ENCODE measurements at places on chromosomes 2 and 18.

GRCh38 chr18:7576077-7576476, 9.0 kb downstream of the PTPRM start:
- H3K27me3 ChIP-seq = no peaks in the 10 kb centered on the region
- H3K36me3 ChIP-seq = no peaks in the 10 kb centered on the region
- H3K4me1 ChIP-seq = peaks cover 3% of the 10 kb centered on the region

DNA sequence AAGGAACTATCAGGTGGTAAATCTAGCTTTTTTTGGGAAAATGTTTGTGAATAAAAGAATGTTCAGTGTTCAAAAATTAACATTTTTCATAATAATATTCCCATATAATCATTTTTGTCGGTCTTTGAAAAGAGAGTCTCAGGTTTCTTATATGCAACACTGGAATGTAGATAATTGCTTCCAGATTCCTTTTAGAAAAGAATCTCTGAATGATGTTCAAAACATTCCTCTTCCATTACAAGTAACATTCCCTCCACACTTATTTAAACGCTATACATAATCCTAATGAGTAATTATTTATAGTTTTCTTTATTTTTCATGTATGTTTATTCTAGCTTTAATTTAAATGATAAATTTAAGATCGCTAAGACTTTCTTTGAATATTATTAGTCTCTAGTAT, 7.0 kb downstream of the ZSWIM2 start:
- no peaks in the 10 kb centered on the region for H3K27me3 ChIP-seq
- H3K4me1 ChIP-seq = no peaks in the 10 kb centered on the region
- DNase-seq = no peak
- no peaks in the 10 kb centered on the region for H3K36me3 ChIP-seq
- no peak overlapping the region for H3K27ac ChIP-seq

DNA sequence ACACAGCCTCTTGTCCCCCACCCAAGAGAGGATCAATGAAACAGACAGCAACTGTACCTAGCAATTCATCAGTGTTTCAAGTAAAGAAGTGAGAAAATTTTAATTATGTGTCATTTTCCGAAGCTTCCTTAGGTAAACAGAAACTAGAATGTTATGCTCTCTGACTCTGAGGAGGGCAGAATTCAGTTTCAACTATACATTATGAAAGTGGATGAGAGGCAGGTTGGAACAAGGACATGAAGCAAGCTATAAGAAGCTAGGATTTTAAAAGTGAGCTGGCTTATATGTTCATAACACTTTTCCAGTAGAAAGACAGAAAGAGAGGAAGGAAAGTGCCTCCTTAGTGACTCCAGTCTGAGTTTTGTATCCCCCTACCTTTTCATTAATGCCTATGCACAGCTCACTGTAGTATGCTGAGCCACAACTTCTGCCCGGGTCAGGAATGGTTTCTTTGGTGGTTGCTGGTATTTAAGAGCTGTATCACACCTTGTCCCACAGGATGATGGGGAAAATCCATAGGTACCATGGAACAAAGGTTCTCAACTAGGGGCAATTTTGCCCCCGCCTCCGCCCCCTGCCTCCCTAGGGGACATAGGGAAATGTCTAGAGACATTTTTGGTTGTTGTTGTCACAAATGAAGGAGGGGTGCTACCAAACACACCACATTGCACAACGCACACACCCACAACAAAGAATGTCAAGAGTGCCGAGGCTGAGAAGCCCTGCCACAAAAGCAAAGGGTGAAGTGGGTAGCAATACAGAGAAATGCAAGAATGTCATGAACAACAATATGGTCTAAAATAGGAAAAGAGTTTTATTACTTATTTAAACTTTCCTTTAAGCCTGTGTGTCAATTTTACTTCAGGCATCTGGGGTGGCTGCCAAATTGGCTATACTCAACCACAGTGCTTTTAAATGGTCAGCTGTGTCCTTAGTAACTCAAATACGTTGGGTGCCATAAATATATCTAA, 161.0 kb upstream of the ZFP36L2 start:
- H3K4me3 ChIP-seq = no peak overlapping the region
- DNase-seq = no peak
- no peaks in the 10 kb centered on the region for H3K27me3 ChIP-seq
- H3K36me3 ChIP-seq = no peaks in the 10 kb centered on the region
- peaks cover 3% of the 10 kb centered on the region for H3K4me1 ChIP-seq
- H3K27ac ChIP-seq = no peak overlapping the region

- no peak overlapping the region for H3K27ac ChIP-seq
- DNase-seq = no peak
- no peaks in the 10 kb centered on the region for H3K4me1 ChIP-seq
Measured at GRCh38 chr18:47772374-47773248, 157.8 kb downstream of the SMAD2 start.

DNA sequence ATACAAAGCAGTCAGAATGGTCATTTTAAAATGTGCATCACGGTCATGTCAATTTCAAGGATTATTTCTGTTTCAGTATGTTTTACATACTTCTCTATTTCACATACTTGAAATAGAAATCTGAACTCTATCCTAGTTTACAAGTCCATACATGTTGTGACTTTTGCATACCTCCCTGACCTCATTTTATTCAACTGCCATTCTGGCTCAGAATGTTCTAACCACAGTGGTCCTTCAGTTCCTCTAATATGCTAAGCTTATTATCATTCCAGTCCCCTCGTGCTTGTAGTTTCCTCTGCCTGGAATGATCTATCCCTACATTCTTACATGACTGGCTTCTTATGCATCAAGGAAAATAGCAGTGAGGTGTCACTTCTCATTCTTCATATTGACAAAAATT, 295.6 kb downstream of the KIAA1328 start:
- no peak overlapping the region for H3K27ac ChIP-seq
- H3K4me3 ChIP-seq = no peak overlapping the region
- DNase-seq = no peak

GRCh38 chr2:67451086-67451832, 54.1 kb downstream of the ETAA1 start:
- no peaks in the 10 kb centered on the region for H3K4me1 ChIP-seq
- no peaks in the 10 kb centered on the region for H3K36me3 ChIP-seq
- no peak overlapping the region for H3K27ac ChIP-seq
- H3K4me3 ChIP-seq = no peak overlapping the region
- no peaks in the 10 kb centered on the region for H3K27me3 ChIP-seq

- H3K4me1 ChIP-seq = no peaks in the 10 kb centered on the region
- H3K36me3 ChIP-seq = no peaks in the 10 kb centered on the region
- no peak overlapping the region for H3K4me3 ChIP-seq
- DNase-seq = no peak
Measured at GRCh38 chr2:132891498-132891897, 221.5 kb upstream of the LYPD1 start.
